ENCODE measurements at places on chromosomes 4 and X.

- DNase-seq, result no peak
These were observed at the start of gene DIPK2B for GRCh38 chrX:45200741-45201234. DIPK2B (minus strand) TSS chrX:45200876; CDS start chrX:45200826, 50 bp downstream.

DNA sequence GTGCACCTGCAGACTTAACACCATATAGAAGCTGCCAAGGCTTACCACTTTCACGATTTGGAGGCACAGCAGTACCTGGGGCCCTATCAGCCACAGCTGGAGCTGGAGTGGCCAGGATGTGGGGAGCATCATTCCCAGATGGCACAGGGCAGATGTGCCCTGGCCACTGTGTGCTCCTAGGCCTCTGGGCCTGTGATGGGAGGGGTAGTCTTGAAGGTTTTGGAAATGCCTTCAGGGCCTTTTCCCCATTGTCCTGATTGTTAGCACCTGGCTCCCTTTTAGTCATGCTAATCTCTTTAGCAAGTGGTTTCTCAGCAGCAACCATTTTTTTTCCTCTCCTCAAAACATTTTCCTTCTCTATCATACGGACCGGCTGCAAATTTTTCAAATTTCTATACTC lies 490.2 kb downstream of the RAB28 start:
- DNase-seq, result no peak

DNA sequence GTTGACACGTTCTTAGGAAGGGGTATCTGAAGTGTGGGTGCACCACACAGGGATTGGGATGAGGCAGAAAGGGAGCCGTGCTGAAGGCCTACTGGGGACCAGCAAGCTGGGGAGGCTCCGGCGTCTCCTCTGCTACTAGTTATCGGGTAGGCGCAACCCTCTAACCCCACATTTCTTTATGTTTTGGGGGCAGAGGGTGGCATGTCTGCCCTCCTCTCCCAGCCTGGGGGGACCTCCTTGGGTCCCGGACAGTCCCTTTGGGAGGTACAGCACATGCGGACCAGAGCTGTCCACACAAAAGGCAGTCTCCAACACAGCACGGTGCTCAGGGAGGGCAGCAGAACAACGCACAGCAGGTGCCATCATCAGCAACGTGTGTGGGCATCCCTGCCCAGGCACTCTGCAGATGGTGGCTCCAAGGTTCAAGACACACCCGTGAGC lies 33.2 kb downstream of the WDR1 start:
- DNase-seq, result no peak

DNA sequence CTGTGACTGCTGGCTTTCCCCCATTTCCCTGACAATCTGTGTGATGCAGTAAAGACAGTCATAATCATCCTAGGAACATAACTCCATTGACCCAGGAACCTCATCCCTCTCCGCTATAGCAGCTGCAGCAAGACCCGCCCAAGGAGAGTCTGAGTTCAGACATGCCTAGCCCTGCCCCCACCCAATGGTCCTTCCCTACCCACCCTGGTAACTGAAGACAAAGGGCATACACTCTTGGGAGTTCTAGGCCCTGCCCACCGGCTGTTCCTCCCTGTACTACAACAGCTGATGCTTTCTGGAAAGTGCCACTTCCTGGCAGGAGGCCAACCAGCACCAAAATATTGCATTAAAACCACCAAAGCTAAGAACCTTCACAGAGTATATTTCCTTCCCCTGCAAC lies 1035.6 kb downstream of the C4orf33 start:
- no peak for DNase-seq

- DNase-seq, result no peak
These were observed 374.5 kb upstream of the FMR1 start for GRCh38 chrX:147537172-147537571.

DNA sequence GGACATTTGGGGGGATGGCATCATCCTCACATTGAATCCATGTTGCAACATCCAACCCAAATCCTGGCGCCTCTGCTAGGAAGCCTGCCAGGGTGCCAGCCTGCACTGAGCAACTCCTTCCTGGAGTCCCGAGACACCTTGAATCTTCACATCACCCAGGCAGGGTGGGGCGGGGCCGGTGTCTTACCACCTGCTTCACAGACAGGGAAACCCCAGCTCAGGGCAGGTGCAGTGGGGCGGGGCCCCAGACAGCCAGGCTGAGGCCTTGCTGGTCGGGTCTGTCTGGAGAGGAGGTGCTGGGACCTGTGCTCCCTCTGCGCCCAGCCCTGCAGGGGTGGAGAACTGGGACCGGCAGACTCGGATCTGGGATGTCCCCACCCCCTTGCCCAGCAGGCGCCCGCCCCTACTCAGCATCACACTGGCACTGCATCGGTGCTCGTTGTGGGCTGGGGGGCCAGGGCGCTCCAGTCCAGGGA lies 31.5 kb upstream of the HTRA3 start:
- DNase-seq, result no peak

GRCh38 chr4:165299399-165300060 lies 27.9 kb upstream of the MSMO1 start:
- no peak for DNase-seq

- no peak for DNase-seq
These were observed 1710.3 kb upstream of the PCDH7 start for GRCh38 chr4:29009908-29010307.

GRCh38 chr4:105025263-105026017 lies 121.2 kb upstream of the TET2 start:
- DNase-seq, result no peak

DNA sequence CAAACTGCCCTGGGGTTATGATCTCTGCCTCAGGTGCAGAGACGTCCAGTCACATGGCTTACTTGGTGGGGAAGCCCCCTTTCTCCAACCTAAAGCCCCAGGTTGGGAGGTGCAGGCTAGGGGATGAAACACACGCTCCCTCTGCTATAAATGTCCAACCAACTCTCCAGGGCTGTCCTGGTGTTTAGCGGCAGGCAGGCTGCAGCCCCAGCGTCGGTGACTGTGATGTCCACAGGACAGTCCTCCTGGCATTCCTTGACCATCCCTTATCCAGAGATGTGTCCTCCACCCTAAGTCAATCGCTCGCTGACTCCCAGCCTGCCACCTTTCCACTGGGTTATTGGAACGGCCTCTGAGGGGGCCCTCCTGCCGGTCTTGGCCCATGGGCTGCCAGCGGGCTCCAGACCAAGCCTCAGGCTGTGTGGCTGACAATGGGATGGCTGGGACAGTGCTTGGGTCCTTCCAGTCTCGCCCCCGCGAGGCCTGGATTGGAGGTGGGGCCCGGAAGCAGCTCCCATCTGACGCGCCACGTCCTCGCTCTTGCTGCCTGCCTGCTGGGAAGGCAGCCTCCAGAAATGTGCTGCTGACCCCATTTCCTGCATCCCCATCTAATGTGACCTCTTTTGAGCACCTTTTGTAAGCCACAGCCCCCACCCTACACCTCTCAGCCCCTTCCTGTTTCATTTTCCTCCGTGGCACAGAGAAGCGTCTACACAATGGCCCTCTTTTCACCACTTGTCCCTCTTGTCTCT lies 60.8 kb upstream of the ADRA2C start:
- DNase-seq, result no peak

DNA sequence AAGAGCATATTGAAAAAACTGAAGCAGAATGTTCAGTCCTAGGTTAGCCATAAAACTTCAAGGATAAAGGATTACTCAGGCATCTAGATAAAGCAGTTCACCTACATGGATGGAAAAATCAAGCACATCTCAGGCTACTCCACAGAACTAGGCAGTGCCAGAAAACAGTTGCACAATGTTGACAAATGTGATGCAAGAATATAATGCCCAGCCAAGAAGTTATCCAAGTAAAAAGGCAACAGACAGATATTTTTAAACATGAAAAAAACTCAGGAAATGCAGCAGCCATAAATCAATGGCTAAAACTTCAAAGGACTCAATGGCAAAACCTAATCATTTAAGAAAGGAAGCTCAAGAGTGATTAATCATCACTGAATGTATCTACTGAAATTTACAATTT lies 456.0 kb upstream of the FAM241A start:
- DNase-seq, result no peak

DNA sequence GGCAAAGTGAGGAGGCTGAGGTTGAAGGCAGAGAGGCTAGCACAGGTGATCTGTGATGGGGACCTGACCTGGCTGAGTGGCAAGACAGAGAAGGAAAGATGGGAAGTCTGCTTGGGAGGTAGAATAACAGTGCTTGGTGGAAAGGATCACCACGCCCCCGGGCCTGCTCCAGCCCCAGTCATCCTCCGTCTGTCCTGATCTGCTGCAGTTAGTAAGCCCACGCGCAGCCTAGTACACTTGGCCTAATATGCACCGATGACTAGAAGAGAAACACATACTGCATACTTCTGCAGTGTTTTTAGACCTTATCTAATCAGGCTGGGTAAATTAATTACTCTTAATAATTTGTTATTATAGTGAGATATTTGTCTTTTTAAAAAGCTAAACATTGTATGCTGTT lies 103.7 kb upstream of the KLF3 start:
- no peak for DNase-seq

DNA sequence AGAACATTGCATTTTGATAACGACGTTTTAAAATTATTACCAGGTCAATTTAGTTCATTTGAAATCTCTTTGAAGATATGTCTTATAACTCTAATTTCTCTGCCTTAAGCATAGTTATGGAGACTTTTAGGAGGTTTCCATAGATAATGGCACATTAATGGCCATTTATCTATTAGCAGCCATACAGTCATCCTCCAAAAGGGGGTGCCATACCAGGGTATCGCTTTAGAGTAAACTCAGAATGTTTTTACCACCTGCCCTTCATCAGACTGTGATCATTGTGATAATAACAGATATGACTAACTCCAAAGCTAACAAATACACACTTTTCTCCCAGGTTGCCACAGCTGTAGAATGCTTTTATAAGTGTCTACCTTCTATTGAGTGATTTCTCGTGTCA lies 461.5 kb downstream of the FSTL5 start:
- no peak for DNase-seq

DNA sequence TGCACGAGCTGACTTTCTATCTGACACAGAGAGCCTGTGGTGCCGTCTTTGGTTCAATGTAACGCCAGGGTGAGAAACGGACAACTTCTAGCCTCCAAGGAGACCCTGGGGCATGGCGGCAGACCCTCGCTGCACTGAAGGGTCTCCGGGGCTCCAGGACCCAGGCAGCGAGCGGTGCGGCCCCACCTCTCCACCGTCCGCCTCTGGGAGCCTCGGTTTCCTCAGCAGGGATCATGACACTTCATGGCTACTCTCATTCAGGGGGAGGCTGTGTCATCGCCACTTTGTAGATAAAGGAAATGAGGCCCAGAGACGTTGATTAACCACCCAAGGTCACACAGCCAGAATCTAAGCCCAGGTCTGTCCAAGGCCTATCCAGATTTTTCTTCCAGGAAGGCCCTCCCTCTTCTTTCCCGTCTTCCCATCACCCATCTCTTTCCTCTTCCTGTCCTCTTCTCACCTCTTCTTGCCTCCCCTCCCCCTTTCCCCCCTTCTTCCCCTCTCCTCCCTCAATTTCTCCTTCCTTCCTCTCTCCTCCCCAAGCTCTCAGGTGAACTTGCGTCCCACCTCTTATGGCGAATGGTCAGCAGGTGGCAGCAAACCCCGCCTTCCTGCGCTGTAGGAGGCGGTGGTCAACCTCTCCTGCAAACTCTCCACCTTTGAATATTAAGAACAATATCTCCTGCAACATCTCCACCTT lies 69.3 kb upstream of the HMX1 start:
- no peak for DNase-seq

DNA sequence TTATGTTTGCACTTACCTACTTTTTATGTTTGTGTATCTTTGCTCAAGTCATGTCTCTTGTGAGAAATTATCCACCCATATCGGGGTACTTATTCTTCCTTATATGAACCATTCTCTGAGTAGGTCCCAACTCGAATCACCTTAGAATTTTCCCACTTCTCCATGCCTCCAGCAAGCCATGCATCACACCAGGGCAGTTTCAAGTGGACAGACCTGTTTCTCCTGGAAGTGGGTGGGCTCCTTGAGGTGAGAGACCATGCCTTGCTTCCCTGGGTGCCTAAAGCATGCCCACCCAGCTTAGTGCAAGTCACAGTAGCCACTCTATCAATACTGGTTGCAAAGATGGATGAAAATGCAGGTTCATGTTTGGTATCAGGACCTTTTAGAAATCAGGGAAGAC lies 187.2 kb downstream of the KIT start:
- DNase-seq, result no peak

DNA sequence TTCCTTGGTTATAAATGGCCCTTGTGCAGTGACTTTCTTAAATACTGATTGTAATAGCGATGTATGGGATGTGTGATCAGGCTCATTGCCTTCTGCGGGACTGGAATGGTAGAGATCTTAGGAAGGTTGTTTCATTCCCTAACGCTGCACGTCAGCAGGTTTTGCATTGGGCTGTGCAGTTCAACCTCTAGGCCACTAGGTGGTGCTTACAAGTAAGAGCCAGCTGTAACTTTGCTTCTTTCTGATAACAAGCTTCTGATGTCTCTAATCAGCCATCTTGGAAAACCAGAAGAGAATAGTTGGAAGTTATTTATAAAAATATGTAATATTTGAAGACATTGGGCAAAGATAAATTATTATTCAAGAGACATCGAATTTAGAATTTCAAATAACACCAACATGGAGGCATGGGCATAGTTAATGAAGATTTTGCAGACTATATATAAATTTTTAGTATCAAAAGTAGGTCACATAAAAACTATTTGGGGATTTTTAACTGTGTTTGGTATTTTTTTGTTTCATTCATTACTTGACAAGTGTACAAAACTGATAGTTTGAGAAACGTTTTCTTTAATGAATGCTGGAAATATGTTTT lies 339.7 kb upstream of the PCDH7 start:
- no peak for DNase-seq

- no peak for DNase-seq
These were observed 98.0 kb downstream of the TRAPPC11 start for GRCh38 chr4:183757060-183757459.

DNA sequence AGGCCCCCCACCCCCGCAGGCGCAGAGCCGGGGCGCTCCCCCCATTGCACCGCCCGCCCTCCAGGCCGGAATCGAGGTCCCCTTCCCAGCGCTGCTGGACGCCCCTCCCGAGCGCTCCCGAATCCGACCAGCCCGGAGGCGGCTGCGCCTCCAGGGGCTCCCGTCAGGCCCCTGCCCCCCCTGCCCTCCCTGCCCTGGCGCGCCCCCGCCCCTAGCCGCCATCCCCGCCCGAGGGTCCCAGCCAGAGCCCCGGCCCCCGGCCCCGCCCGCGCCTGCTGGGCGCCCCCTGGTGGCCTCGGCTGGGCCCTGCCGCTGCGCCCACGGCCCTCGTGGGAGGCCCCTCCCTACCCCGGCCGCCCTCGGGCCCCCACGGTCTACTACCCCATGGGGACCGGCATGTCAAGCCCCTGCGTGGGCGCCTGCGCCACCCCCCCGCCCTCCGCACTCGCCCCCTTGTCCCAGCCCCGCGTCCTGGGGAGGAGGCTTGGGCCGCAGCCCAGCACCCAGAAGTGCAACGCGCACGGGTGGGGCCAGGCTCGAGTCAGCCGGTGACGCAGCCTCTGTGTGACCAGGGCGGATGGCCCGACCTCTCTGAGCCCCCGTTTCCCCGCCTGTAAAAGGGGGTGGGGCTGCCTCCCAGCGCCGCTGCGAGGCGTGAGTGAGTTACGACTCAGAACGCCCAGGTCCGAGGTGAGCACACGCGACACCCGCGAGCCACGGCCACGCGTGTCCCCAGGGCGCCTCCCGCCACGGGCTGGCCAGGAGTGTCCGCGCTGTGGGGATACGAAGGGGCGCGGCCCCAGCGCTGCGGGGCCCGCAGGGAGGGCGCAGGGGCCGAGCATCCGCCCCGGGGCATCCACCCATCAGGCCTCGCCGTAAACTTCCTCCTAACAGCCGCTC lies 104.9 kb downstream of the FAM53A start:
- peak; percentile 66 for DNase-seq
